Upper lobe of right lung (tissue), 1 donor: ENCODE measurements at places on chromosomes 1 and 21.
A peak's percentile ranks its signal among the peaks of the same experiment; 100 is the strongest.

- DNase-seq: no peak
- peaks cover 5% of the 10 kb centered on the region for H3K4me1 ChIP-seq
- no peaks in the 10 kb centered on the region for H3K27me3 ChIP-seq
- no peak overlapping the region for H3K4me3 ChIP-seq
- no peaks in the 10 kb centered on the region for H3K36me3 ChIP-seq
- H3K27ac ChIP-seq: peak overlapping the region; percentile 69
Measured at GRCh38 chr1:76136894-76137293, 62.3 kb downstream of the ST6GALNAC3 start.

DNA sequence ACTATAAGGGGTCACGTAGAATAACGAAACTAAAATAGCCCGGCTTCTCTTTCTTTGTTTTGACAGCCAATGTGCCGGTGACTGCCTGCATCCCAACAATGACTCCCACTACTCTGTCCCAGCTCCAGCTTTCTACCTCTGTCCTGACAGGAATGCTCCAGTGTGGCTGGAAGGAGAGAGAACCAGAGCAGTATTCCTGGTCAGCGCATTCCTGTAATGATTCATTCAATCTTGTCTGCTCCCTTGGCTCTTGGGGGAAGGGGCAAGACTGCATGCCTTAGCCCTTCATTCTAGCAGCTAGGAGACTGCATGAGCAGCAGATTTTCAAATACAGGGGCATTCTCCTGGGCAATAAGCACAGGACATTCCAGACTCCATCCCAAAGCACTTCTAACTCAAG lies 132.1 kb upstream of the PRMT6 start:
- H3K36me3 ChIP-seq: no peaks in the 10 kb centered on the region
- no peaks in the 10 kb centered on the region for H3K4me1 ChIP-seq
- H3K27me3 ChIP-seq: no peaks in the 10 kb centered on the region
- no peak overlapping the region for H3K27ac ChIP-seq
- H3K4me3 ChIP-seq: no peak overlapping the region
- DNase-seq: no peak

DNA sequence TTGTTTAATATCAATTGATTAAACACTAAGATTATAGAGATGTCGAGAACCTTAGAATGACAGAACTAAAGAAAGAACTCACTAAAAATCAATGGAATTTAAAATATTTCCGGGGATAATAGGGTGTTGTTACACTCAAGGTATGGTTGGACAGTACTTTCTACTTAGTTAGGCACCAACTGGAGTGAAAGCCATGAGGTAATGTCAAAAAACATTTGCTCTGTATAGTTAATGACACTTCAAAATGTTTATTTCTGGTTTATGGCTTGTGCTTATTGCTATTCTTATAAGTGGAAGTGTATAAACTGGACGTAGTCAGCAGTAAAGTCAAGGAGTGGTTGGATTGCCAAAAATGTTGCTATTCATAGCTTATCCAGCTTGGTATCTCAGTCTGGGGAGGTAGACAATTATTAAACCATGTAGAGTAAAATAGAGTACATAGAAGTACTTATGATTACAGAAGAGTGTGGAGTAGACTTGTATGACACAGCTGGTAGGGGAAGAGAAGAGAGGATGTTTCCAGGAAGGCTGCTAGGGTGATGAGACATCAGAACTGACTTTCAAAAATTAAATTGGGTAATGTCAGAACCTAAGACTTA lies 56.5 kb upstream of the BMP8A start:
- no peaks in the 10 kb centered on the region for H3K27me3 ChIP-seq
- peaks cover 100% of the 10 kb centered on the region for H3K36me3 ChIP-seq
- H3K27ac ChIP-seq: peak overlapping the region; percentile 44

DNA sequence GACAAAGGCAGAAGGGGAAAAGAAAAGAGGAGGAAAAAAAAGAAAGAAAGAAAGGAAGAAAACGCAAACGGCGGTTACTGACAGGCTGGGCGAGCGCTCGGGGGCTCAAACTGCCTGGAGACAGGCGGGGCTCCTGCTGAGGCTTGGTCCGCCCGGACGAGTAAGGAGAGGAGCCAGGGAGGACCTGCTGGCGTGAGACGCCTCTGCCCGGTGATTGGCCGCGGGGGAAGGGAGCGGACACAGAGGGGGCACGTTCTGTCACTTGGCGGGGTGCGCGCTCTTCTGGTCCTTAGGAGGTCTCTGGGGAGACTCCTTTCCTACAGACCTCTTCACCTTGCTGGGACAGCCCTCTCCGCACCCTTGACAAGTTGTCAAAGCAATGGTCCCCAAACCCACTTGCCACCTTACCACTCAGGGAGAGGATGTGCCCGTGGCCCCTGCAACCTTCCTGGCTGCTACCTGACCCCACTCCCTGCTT lies 791 bp upstream of the PIK3R3 start:
- peak overlapping the region; percentile 80 for H3K4me3 ChIP-seq
- H3K27me3 ChIP-seq: peaks cover 21% of the 10 kb centered on the region
- no peaks in the 10 kb centered on the region for H3K36me3 ChIP-seq
- no peak for DNase-seq

DNA sequence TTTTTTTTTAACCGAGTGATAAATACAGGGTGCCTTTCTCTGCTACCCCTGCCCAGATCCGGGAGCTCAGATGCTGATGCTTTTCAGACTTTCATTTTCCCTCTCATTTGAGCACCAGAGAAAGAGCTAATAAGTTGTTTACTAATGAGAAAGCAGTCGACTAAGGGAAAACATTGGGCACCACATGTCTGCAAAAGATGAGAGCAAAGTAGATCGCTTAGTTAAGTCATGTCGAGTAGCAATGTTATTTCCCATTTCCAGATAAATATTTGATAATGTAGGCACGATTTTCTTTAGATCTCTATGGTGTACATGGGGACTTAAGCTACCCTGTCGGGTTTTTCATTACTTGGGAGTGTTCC lies 1.2 kb downstream of the PKN2 start:
- no peak for DNase-seq
- H3K27ac ChIP-seq: peak overlapping the region; percentile 93
- H3K27me3 ChIP-seq: no peaks in the 10 kb centered on the region
- peak overlapping the region; percentile 83 for H3K4me3 ChIP-seq

DNA sequence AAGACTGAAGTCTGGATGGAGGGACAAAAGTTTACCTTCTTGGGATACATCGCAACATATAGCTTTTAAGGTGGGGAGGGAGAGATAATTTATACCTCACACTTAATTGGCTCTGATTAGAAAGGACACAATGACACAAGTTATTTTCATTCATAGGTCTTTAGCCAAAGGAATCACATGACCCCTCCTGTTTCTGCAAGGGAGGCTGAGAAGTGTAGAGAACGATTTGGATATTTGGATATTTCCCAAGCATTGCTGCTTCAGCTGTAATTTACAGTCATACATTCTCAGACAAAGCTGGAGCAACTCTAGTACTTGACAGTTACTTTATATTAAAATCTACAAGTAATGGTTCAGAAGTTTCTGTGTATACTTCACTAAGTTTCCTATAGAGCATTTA lies 24.2 kb downstream of the DAP3 start:
- no peaks in the 10 kb centered on the region for H3K4me1 ChIP-seq
- peaks cover 25% of the 10 kb centered on the region for H3K36me3 ChIP-seq
- no peak for DNase-seq
- no peak overlapping the region for H3K4me3 ChIP-seq
- no peaks in the 10 kb centered on the region for H3K27me3 ChIP-seq

GRCh38 chr1:182111496-182111895 lies 50.0 kb upstream of the ZNF648 start:
- no peak overlapping the region for H3K27ac ChIP-seq
- H3K36me3 ChIP-seq: no peaks in the 10 kb centered on the region
- no peaks in the 10 kb centered on the region for H3K4me1 ChIP-seq
- no peak for DNase-seq

GRCh38 chr1:150791585-150791984 lies 16.5 kb downstream of the CTSK start:
- no peaks in the 10 kb centered on the region for H3K27me3 ChIP-seq
- H3K36me3 ChIP-seq: peaks cover 4% of the 10 kb centered on the region
- H3K4me1 ChIP-seq: peaks cover 4% of the 10 kb centered on the region
- DNase-seq: no peak

GRCh38 chr1:4133297-4133938 lies 233.3 kb upstream of the C1orf174 start:
- no peak for DNase-seq
- no peaks in the 10 kb centered on the region for H3K36me3 ChIP-seq
- no peaks in the 10 kb centered on the region for H3K4me1 ChIP-seq
- H3K27me3 ChIP-seq: no peaks in the 10 kb centered on the region

DNA sequence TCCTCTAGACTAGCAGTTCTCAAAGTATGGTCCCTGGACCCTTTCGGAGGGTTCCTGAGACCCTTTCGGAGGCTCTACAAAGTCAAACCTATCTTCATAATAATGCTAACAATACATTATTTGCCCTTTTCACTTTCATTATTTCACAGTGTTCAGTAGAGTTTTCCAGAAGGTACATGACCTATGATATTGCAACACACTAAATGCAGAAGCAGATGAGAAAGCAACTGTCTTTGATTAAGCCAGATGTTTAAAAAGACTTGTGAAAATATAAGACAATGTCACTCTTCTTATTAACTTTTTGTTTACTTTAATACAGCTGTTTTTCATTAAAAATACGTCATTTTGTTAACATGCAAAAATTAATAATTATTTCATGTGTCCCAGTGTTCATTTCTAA lies 5.8 kb downstream of the KCNJ10 start:
- H3K27me3 ChIP-seq: peaks cover 11% of the 10 kb centered on the region
- no peak overlapping the region for H3K4me3 ChIP-seq
- H3K36me3 ChIP-seq: no peaks in the 10 kb centered on the region
- no peaks in the 10 kb centered on the region for H3K4me1 ChIP-seq

DNA sequence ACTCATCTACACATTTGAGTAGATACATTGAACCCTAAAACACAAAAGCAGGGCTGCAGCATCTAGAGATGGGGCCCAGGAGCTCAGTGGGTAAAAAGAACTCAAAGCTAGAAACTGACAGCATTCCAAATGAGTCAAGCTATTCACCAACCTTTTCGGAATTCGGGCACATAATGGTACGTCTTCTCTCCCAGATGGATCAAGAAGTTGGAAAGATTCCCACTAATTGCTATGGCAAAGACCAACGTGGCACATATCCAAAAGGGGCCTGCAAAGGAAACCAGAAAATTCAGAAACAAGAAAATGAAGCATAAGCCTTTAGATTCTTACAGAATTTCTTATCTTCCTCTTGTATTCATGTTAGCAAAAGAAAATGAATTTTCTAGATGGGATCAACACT lies 18.4 kb downstream of the YIPF1 start:
- H3K27me3 ChIP-seq: no peaks in the 10 kb centered on the region
- H3K27ac ChIP-seq: no peak overlapping the region
- H3K4me3 ChIP-seq: no peak overlapping the region
- no peak for DNase-seq
- peaks cover 82% of the 10 kb centered on the region for H3K36me3 ChIP-seq

DNA sequence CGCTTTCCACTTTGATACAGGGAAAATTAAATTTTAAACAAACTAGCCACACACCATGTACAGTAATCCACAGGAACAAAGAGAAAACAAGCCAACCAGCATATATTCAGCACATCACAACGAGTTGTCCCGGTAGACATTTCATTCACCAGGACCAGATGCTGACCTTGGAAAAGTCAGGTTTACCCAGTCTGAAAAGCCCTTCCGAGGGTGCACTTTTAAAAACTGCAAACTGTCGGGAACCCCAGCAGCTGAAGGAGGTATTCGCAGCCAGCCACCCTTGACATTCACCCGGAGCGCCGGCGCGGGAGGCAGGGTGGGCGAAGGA lies 1.2 kb downstream of the MCOLN3 start:
- no peak for DNase-seq
- no peaks in the 10 kb centered on the region for H3K36me3 ChIP-seq
- H3K4me1 ChIP-seq: peaks cover 2% of the 10 kb centered on the region
- H3K27ac ChIP-seq: no peak overlapping the region
- H3K4me3 ChIP-seq: peak overlapping the region; percentile 60

- H3K4me3 ChIP-seq: no peak overlapping the region
- H3K27ac ChIP-seq: peak overlapping the region; percentile 55
- no peak for DNase-seq
- H3K27me3 ChIP-seq: no peaks in the 10 kb centered on the region
- peaks cover 42% of the 10 kb centered on the region for H3K36me3 ChIP-seq
Measured at GRCh38 chr1:91712981-91713841, 172.7 kb downstream of the TGFBR3 start.

- no peak overlapping the region for H3K4me3 ChIP-seq
- no peak for DNase-seq
- H3K27me3 ChIP-seq: no peaks in the 10 kb centered on the region
- peaks cover 49% of the 10 kb centered on the region for H3K4me1 ChIP-seq
- H3K27ac ChIP-seq: no peak overlapping the region
- no peaks in the 10 kb centered on the region for H3K36me3 ChIP-seq
Measured at GRCh38 chr1:31027693-31028526, 37.6 kb downstream of the PUM1 start.

GRCh38 chr1:52479076-52479475 lies 73.8 kb downstream of the TUT4 start:
- H3K36me3 ChIP-seq: peaks cover 32% of the 10 kb centered on the region
- H3K4me1 ChIP-seq: no peaks in the 10 kb centered on the region
- H3K27ac ChIP-seq: no peak overlapping the region
- H3K4me3 ChIP-seq: no peak overlapping the region

DNA sequence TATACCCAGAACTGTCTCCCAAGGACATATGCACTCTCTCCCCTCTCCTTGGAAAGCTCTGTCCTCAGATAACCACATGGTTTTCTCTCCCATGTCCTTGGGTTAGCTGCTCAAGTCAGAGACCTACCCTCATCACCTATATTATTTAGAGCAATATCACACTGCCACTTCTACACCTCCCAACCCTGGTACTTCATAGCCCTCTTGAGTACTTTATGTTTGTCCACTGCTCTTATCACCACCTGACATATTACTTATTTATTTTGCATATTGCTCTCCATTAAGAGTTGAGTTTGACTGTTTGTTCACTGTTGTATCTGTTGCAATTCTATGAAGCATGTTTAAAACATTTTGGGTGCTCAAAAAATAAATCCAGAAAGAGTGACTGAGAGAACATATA lies 126.3 kb upstream of the ATP1B1 start:
- peaks cover 5% of the 10 kb centered on the region for H3K4me1 ChIP-seq
- H3K27ac ChIP-seq: no peak overlapping the region
- H3K27me3 ChIP-seq: no peaks in the 10 kb centered on the region
- no peak overlapping the region for H3K4me3 ChIP-seq
- no peak for DNase-seq
- no peaks in the 10 kb centered on the region for H3K36me3 ChIP-seq

- H3K27me3 ChIP-seq: no peaks in the 10 kb centered on the region
- no peak for DNase-seq
- H3K36me3 ChIP-seq: no peaks in the 10 kb centered on the region
- no peak overlapping the region for H3K27ac ChIP-seq
- peaks cover 29% of the 10 kb centered on the region for H3K4me1 ChIP-seq
- H3K4me3 ChIP-seq: no peak overlapping the region
Measured at GRCh38 chr1:109977225-109977624, 7.3 kb upstream of the AHCYL1 start.
